ENCODE measurements at places on chromosomes 11 and 22. TPM values are rescaled to one million over a fixed set of nuclear protein-coding genes. Genes with fewer than 3 reads are reported as not detected.
A peak's percentile ranks its signal among the peaks of the same experiment; 100 is the strongest.

- no peaks in the 10 kb centered on the region for H3K36me3 ChIP-seq
- no peaks in the 10 kb centered on the region for H3K27me3 ChIP-seq
- H3K4me3 ChIP-seq: no peak overlapping the region
- H3K4me1 ChIP-seq: peaks cover 31% of the 10 kb centered on the region
- H3K27ac ChIP-seq: peak overlapping the region; percentile 75
These were observed 26.4 kb upstream of the OAF start for GRCh38 chr11:120184371-120184945.

GRCh38 chr22:46769191-46769675, 6.8 kb downstream of the TBC1D22A start:
- no peaks in the 10 kb centered on the region for H3K27me3 ChIP-seq
- no peaks in the 10 kb centered on the region for H3K36me3 ChIP-seq
- peaks cover 28% of the 10 kb centered on the region for H3K4me1 ChIP-seq
- H3K4me3 ChIP-seq: no peak overlapping the region

DNA sequence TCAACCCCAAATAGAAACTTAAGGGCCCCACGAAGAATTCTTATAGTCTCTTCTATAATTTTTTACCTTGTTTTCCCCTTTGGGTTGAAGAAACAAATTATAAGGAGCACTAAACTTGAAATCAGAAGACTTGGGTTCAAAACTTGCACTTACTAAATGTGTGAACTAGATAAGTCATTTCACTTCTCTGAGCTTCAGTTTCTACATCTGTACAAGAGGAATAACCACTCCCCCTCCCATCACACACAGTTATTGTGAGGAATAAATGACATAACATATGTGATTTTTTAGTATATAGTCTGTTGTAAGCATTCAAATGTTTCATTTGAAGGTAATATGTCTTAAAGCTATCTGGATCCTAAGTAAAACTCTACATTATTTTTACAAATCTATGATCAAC, 78.8 kb downstream of the LIF start:
- no peaks in the 10 kb centered on the region for H3K27me3 ChIP-seq
- H3K4me3 ChIP-seq: no peak overlapping the region
- no peaks in the 10 kb centered on the region for H3K4me1 ChIP-seq
- H3K27ac ChIP-seq: no peak overlapping the region
- DNase-seq: no peak
- no peaks in the 10 kb centered on the region for H3K36me3 ChIP-seq

GRCh38 chr11:71452199-71453036, 585 bp upstream of the NADSYN1 start:
- no peaks in the 10 kb centered on the region for H3K27me3 ChIP-seq
- H3K4me1 ChIP-seq: peaks cover 47% of the 10 kb centered on the region
- no peaks in the 10 kb centered on the region for H3K36me3 ChIP-seq
- DNase-seq: peak; percentile 77

GRCh38 chr11:65060913-65061408, 2.6 kb upstream of the NAALADL1 start:
- no peak overlapping the region for H3K4me3 ChIP-seq
- no peak for DNase-seq
- no peak overlapping the region for H3K27ac ChIP-seq
- H3K4me1 ChIP-seq: no peaks in the 10 kb centered on the region
- H3K27me3 ChIP-seq: no peaks in the 10 kb centered on the region

The GGT5 gene
- 15.3 TPM for total RNA-seq

The VSIG2 gene
- 0.49 TPM for total RNA-seq

The ARHGAP8 gene
- total RNA-seq: 0.81 TPM

The PRR33 gene
- total RNA-seq: not detected

The MPEG1 gene
- total RNA-seq: 8.0 TPM

The CARD18 gene
- total RNA-seq: not detected

The OR51G1 gene
- not detected for total RNA-seq

The CASP5 gene
- not detected for total RNA-seq

The SERHL2 gene
- total RNA-seq: 2.2 TPM

The GTSE1 gene
- not detected for total RNA-seq
